ENCODE measurements at places on chromosomes 3 and 15.

DNA sequence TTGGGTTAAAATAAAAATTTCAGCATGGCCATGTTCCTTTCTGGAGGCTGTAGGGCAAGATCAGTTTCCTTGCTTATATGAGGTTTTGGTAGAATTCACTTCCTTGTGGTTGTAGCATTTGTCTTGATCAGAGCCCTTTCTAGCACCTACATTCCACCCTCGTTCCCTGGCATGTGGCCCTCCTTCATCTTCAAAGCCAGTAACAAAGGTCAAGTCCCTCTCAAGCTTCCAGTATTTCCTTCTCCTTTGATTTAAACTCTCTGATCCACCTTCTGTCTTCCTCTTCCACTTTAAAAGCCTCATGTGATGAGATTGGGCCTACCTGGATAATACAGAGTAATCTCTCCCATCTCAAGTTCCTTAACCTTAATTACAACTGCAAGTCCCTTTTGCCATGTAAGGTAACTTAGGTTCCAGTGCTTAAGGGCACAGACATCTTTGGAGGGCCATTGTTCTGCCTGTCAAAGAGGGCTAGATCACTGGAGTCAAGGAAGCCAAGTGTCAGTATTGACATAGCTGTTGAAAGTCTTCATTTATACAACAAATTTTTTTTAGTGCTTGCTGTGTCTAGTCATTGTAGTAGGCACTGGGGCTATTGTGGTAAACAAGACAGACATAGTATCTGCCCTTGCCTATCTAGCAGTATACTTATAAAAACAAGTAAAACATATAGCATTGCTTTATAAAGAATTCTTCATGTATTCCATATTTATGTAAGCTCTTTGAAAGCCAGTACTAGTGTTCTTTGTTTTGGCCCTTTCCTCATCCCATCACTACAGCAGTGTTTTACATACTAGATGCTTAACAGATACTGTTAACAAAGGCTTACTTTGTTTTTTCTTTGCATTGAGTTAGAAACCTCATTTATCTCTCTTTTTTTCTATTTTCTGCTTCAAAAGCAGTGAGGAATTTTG is 40.7 kb downstream of the GLCE start:
- no peak for DNase-seq

DNA sequence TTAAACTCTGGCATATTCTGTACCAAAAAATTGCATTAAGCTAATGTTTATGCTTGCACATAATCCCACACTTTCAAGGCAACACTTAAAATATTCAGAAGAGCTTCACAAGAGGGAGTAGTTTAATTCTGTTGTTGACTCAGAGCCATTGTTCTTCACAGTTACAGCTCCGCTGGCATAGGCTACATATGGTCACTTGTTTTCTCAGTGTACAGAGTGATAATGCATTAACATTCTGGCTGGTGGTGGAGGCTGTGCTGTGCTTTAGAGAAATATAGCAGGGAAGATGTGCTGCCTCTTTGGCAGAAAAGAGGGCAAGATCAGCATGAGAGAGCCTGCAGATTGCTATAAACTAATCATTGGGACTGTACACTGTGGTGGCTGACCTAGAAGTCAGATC is 13.3 kb downstream of the NLGN1 start:
- DNase-seq = no peak

DNA sequence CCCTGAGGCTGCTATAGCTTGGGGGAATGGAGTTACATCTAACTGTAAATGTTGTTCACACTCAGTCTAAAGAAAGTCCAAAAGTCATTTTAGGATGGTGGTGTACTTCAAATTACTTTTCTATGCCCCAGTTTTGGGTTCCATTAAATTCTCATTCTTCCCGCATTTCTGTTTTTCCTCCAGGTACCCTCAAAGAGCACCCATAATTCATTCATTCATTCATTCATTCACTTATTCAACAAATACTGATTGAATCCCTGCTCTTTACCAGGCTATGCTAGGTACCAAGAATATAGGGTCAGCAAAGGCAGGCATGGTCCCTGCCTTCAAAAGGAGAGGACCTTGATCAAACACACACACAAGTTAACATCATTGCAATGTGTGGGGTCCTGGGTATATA is 76.1 kb downstream of the CCNL1 start:
- no peak for DNase-seq

GRCh38 chr3:120475722-120476377 is 25.1 kb upstream of the FSTL1 start:
- DNase-seq = peak; percentile 48

- DNase-seq = no peak
These were observed 67.1 kb upstream of the CDV3 start for GRCh38 chr3:133506215-133506901.

- DNase-seq = peak; percentile 18
These were observed 38.2 kb downstream of the TMCC1 start for GRCh38 chr3:129855170-129855831.

GRCh38 chr3:197458179-197458707 is 97.5 kb downstream of the BDH1 start:
- peak; percentile 9 for DNase-seq

GRCh38 chr3:136658946-136659682 is 93.1 kb downstream of the STAG1 start:
- peak; percentile 74 for DNase-seq

- no peak for DNase-seq
These were observed 62.5 kb downstream of the IL20RB start for GRCh38 chr3:137020315-137020714.

Measured in fibroblast of skin of right biceps (primary cell).